Transverse colon (tissue), 4 donors: ENCODE measurements at places on chromosomes 5 and 9.

- DNase-seq: no peak
Measured at GRCh38 chr9:126704157-126704891, 90.6 kb downstream of the LMX1B start.

DNA sequence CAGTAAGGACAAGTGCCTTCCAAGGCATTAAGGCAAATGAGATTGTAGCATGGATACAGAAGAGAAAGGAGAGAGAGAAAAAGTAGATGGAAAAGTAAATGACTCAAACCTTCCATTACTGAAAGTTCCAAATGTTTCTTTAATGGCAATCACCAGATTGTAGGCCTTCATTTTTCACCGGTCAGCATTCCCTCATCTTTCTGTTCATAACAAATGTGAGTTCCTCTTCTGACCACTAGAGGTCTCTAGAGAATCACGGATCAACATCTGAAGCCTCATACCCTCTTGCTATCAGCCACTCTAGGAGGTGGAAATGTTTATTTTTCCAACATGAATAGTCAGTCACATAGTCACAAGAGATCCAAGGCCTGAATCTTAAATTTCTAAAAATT, 73.6 kb upstream of the RPS23 start:
- no peak for DNase-seq

- DNase-seq: peak; percentile 72
Measured at GRCh38 chr5:14108170-14108996, 34.8 kb upstream of the TRIO start.

- DNase-seq: no peak
Measured at GRCh38 chr5:126847826-126848251, 70.9 kb downstream of the LMNB1 start.

DNA sequence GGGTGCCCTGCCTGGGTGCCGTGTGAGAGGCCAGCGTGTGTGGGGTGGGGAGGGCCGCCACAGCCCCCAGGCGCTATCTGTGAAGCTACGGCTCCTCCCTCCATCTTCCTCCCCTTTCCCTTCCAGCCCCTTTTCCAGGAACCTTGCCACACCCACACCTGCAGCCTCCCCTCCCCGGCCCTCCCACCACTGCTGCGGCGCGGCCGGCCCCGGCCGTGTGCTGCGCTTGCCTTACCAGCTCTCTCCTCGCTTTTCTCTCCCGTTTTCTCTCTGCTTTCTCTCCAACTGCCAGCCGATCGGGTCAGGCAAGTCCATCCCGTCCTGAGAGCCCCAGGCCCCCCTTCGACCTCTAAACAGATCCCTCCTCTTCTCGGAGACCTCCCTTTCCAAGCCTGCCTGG, 21.4 kb downstream of the GOLGA2 start:
- no peak for DNase-seq
